ENCODE measurements at places on chromosomes 13 and 19.
A peak's percentile ranks its signal among the peaks of the same experiment; 100 is the strongest.

DNA sequence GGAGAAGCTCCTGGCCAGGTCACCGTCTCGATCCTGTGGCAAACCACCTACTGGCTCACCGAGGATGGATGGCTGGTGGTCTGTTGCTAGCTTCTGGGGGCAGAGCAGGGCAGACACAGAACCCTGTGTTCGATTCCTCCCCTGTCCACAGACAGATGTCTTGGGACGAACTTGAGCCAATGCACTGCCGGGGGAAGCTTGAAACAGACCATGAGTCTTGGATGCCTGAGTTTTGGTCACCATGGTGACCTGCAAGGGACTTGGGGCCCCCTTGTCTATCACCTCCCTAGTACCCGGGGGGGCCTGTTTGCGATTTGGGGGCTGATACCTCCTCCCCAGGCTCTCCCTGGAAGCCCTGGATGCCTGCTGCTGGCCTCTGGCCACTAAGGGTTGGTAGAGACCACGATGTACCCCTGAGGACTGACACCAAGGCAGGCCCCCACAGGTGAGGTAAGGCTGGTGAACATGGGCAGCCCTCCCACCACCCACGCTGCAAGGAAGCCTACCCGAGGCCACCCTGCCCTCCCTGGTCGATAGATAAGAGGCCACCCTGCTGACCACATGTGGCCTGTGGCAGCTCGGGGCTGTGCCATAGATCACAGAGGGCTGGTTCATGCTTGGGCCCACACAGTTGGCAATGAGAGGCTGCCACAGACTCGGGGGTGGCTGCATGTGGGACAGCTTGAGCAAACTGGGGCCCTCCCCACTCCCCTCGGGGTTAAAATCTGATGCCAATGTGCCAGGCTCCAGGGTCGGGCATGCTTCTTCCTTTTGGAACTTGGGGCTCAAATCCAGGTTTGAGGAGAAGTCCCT lies 10.7 kb downstream of the IQCN start:
- DNase-seq = no peak

DNA sequence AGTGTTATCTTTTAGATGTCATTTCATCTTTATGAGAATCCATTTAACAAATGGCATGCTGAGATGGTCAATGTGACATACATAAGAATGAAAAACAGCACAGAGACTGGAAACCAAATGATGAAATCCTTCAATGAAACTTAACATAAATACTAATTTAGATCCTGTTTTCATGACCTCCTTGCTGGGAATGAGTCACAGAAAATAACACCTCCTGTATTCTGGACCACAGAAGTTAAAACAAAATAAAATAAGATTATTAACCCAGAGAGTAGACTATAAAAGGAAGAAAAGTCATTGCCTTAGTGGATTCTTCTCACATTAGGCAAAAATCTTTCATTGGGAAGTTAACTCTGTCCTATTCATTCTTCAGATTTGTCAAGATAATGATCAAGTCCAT lies 1.6 kb downstream of the DIAPH3 start:
- DNase-seq = peak; percentile 32

- DNase-seq = no peak
Measured at GRCh38 chr13:41639237-41639904, 182.0 kb downstream of the RGCC start.

DNA sequence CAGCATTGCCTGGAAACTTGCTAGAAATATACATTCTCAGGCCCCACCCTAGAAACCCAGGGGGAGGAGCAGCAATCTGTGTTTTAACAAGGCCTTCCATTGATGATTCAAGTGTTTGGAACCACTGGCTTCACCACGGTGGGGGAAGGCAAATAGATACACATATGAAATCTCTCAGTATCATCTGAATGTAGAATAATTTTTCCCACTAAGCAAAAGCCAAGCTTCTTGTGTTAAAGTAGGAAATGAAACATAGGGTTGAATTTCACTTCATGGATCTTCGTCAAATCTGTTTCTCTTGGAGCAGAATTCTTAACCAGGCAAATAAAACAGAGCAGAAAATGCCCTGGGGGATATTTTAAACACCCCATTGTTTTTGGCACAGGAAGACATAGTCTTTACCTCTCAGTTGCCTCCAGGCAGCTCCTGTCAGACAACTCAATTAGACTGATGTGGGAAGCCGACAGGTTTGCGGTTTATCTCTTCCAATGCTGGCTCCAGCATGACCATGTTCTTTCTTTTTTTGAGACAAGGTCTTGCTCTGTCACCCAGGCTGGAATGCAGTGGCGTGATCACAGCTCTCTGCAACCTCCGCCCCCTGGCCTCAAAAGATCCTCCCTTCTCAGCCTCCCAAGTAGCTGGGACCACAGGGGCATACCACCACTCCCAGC lies 213.0 kb downstream of the FOXO1 start:
- no peak for DNase-seq

GRCh38 chr19:22882797-22883196 lies 50.7 kb downstream of the ZNF723 start:
- peak; percentile 32 for DNase-seq

- no peak for DNase-seq
Measured at GRCh38 chr13:19148561-19148960, 33.1 kb downstream of the TUBA3C start.

DNA sequence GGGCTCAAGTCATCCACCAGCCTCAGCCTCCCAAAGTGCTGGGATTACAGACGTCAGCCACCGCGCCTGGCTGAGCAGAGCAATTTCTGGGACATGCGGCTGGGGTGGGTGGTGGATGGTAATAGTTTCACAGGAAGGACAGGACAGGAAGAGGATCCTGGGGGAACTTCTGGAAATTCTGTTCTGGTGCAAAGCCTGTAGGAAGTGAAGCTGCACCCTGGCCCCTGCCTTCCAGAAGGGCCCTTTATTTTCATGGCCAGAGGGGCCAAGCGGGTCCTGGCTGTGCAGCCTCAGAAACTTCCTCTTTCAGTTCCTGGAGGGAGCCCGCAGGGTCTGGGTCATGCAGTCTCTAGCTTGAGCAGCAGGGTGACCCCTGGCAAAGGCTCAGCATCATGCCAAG lies 15.7 kb downstream of the FEM1A start:
- no peak for DNase-seq

DNA sequence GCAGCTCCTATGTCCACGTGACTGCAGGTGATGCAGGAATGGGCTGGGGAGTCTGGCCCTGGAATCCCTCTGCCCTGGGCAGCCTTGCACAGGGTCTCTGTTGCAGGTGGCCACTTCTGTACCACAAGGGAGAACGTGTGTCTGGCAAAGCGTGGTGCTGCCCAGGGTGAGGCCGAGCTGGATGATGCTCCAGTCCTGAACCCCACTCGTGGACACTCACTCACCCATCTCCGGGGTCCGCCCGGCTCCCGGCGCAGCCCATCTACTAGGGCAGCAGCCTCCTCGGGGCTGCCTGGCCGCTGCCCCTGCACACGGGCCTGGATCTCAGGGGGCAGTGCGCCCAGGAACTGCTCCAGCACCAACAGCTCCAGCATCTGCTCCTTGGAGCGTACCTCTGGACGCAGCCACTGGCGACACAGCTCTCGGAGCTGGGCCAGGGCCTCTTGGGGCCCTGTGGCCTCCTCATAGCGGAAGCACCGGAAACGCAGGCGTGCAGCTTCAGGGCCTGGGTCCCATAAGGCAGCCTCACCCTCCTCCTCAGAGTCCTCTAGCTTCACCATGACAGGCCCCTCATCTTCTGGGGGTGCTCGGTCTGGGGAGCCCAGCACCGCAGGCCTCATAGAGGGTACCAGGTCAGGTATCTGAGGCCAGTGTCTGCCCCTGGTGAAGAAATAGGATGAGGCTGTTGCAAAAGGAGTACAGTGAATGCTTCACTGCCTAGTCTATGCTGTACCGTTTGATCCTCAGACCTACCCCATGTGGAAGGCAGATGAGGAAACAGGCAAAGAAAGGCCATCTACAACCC lies 2.2 kb downstream of the MZF1 start:
- DNase-seq = no peak

DNA sequence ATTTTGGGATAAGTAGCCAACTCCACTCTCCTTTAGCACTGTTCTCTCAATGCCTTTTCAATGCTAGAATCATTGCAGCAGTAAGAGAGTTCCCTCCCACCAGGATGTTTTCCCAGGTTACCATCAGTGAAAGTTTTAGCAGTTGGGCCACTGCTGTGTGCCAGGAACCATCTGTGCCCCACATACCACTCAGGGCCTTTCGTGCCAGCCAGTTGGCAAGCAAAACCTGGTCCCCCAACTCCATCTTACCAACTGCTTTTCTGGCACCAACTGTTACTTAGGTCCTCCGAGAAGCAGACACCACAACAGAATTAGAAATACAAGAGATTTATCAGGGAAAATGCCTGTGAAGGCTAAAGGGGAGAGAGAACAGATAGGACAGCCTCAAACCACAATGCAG lies 533.4 kb upstream of the NBEA start:
- no peak for DNase-seq

DNA sequence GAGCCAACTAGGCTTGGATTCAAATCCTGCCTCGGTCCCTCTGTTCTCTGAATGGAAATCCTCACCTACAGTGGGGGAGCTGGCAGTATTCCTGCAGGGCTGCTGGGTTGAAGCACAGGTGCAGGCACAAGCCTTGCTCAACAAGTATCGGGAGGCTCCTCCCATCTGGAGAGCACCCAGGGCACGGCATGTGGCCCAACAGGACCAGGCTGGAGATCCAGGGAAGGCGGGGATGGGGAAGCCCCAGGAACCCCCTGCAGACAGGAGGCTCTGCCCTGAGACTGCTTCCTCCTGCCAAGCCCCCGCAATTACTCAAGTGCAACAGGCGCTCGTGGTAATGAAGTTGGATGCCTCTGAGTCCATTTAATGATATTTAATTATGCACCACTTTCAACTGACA lies 128.0 kb upstream of the VSTM2B start:
- no peak for DNase-seq
